ENCODE measurements at places on chromosomes 12 and 14. TPM values are rescaled to one million over a fixed set of nuclear protein-coding genes. Genes with fewer than 3 reads are reported as not detected.

Gene TNFRSF1A
- 54.4 TPM for total RNA-seq

Gene SLC6A12
- total RNA-seq = 0.15 TPM

Gene RNFT2
- 4.2 TPM for total RNA-seq

Gene PLEKHD1
- total RNA-seq = not detected

Gene GPRC5D
- 0.12 TPM for total RNA-seq

Gene TNFAIP2
- 21.9 TPM for total RNA-seq

Gene KLRB1
- not detected for total RNA-seq

Gene TMEM30B
- total RNA-seq = 0.08 TPM
